ENCODE measurements at places on chromosomes 3 and 15.

DNA sequence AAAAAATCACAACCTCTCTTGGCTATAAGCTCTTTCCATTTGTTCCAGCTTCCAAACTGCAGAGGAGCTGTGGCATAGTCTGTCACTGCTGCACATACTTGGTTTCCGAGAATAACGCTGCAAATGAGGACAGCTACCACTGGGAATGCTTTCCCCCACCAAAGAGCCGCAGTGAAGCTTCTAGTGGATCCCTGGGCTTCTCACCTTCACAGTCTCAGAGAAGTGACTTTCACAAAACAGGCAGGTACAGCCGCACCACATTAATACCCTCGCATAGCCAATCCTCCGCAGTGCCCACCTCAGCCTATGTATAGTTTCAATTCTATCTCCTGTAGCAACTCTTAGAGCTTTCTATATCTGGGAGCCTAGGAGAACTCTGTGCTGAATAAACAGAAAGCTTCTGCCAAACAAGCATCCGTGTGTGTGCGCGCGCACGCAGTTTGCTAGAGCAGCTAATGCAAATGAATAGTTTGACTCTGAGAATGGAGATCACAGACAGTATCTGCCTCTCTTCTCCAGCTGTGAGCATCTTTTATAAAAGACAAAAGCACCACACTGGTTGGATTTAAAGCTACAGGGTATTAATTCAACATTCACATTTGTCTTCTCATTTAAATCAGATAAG lies 81.9 kb upstream of the PLXND1 start:
- DNase-seq: peak; percentile 42

DNA sequence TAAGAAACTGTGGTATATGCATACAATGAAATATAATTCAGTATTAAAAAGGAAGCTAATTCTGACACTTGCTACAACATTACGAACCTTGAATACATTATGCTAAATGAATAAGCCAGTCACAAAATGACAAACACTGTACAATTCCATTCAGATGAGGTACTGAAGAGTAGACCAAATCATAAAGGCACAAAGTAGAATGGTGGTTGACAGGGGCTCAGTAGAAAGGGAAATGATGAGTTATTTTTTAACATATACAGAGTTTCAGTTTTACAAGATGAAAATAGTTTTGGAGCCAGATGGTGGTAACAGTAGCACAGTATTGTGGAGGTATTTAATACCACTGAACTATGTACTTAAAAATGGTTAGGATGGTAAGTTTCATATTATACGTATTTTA lies 254.6 kb upstream of the RBMS3 start:
- DNase-seq: no peak

GRCh38 chr3:149466192-149466591 lies 8.3 kb upstream of the TM4SF4 start:
- DNase-seq: peak; percentile 97

GRCh38 chr3:55364421-55364820 lies 122.7 kb downstream of the WNT5A start:
- DNase-seq: peak; percentile 86

DNA sequence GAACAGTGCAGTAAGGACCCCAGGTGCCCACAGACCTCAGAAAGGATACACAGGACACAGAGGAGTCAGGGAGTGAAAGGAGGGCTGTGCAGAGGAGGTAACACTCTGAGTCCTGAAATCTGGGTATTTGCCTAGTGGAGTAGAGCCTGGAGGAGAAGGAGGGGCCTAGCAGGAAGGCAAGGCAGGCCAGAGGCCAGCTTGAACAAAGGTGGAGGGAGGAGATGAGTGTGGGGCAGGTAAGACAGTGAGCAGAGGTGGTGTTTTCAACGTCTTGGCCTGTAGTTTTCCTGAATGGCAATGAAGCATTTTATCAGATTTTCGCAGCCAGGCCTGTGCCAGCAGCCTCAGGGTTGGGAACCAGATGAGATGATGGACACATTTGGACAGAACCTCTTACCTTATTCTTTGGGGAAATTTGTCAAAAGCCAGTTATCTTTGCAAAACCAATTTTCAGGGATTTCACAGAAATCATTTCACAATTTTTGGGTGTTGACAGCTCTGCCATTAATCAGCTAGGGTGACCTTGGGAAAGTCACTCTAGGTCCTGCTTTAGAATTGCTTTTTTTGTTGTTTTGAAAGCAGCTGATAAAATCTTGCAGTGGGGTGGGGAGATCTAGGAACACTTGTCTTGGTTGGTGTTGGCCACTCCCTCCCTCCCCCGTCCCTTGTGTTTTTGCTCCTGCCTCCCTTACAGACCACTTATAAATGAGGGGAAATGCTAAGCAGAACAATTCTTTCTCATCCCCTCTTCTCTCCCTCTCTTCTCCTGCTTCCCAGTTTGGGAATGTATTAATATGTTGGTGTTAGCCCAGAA lies 38.4 kb downstream of the SPSB4 start:
- no peak for DNase-seq

DNA sequence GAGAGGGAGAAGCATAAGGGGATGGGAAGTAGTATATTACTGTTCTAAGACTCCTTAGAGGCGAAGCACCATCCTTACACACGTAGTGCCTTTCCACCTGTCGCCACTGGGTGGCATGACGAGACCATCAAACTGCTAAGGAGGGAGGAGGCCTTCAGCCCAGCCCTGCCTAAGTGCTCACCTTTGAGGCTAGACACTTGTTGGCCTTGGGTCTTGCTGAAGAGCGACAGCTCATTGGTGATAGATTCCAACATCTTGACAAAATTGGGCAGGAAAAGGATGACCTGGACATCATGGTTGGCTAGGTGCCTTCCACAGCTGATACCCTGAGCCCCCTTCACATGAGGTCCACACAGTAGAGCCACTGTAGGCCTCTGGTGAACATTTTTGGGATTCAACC lies 19.6 kb downstream of the CLK3 start:
- DNase-seq: peak; percentile 54

DNA sequence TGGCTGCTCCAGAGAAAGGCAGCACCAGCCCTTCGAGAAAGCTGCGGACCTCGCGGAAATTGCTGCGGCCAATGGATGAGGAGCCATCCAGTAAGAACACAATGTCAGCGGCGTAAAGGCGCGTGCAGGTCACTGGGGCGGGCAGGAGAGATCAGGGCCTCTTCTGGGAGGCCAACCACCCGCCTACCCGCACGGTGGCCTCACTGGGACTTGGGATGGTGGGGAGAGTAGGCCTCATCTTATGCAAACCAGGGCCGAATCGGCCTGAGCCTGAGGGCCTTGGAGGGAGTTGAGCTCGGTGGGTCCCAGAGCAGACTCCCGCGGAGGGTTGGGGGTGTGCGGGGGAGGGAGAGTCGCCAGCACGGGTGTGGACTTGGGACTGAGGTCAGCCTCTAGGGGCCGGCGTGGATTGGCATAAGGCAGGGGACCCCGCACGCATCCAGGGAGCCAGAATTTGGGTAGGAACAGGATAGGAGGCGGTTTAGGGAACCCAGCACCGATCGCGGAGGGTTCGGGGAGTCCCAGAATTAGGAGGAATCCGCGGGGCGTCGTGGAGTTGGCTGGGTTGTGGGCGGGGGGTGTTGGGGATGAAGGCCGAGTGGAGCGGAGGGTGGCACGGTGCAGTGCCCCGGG lies 596 bp downstream of the COL7A1 start:
- DNase-seq: no peak

DNA sequence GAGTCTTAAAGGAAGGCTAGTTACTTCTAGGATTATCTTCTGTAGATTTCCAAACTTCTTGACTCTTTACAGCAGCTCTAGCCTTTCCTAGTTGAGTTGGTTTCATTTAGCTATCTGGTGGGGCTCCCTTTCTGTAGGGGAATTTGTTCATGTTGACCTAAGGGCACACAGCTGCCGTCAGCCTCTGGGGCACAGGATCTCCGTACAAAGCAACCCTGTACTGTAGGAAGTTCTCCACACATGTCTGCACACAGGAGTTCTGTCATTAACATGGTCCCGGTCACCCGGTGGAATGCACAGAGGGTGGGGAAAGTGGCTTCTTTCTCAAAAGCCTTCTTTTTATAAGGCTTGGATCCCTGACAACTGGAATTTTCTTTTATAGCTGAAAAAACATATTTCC lies 88.7 kb upstream of the TNIK start:
- DNase-seq: no peak

DNA sequence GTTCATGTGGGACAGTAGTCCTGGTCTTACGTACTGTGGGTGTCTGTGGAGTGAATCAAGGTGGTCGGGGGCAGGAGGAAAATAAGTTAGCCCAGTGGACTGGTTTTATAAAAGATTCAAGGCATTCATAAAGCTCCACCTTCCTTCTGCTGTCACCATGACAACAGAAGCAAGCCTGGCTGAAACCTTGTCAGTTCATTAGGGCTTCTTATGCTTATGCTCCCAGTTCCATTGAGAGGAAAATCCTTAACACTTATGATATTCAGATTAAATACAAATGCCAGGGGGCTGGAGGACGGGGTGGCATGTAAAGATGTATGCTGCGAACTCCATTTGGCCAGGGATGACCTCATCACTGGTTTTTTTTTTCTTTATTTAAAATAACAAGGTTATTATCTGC lies 283.1 kb upstream of the ATP10A start:
- DNase-seq: no peak

GRCh38 chr3:71099997-71100719 lies 483.4 kb downstream of the FOXP1 start:
- no peak for DNase-seq

- DNase-seq: no peak
Measured at GRCh38 chr15:58555162-58556027, 123.6 kb downstream of the LIPC start.

GRCh38 chr3:112718516-112718915 lies 77.6 kb upstream of the CCDC80 start:
- DNase-seq: no peak

- no peak for DNase-seq
Measured at GRCh38 chr3:29438580-29438979, 157.7 kb downstream of the RBMS3 start.

GRCh38 chr3:129369711-129370110 lies 58.7 kb downstream of the EFCAB12 start:
- DNase-seq: no peak

DNA sequence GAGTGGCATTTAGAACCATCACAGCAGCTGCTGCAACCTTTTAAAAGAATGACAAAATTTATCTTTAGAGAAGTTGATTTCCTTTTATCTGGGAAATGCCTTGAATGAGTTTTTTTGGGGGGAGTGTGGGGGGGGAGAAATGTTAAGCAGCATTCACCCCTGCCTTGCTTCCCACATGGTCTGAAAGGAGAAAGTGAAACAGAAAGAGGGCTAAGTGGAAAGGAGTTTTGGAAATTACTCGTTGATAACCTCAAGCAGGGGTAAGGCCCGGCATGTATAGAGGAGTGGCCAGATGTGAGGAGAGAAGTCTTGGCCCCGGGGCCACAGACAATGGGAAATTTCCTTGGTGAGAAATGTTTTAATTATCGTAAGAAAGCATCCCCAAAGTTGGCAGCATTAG lies 23.5 kb downstream of the B3GALNT1 start:
- DNase-seq: no peak

DNA sequence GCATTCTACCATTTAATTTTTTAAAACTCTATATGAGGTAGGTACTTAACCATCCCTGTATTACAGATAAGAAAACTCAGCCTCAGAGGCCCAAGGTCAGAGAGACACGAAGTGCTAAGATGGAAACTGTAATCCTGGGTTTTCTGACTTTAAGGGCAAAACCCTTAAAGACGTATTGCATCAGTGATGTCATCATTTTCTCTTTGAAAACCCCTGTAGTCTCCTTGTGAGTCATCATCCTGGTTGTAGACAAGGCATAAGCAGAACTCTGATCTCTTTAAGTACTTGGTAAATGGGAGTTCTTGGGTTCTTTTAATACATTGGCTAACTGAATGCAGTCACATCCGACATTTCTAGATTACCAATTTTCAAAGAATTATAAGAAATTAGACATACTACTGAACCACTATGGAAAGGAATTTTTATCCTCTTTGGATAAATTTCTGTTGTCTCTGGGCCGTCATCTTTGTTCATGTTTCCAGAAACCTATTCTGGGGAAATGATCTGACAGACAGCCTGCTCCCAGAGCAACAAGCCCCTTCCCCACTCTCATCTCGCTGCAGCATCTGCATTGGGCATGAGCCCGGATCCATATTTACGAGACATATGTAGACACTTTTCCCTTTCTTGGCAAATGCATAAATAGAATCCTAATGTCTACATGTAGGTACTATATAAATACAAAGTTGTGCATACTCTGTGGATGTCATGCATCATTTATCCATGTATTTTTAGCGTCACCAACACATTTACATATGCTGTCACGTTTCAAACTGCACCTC lies 48.7 kb upstream of the MDFIC2 start:
- DNase-seq: peak; percentile 37

GRCh38 chr3:57221883-57222282 lies 5.6 kb upstream of the APPL1 start:
- peak; percentile 23 for DNase-seq

- DNase-seq: no peak
Measured at GRCh38 chr3:144289057-144289456, 317.4 kb downstream of the DIPK2A start.

DNA sequence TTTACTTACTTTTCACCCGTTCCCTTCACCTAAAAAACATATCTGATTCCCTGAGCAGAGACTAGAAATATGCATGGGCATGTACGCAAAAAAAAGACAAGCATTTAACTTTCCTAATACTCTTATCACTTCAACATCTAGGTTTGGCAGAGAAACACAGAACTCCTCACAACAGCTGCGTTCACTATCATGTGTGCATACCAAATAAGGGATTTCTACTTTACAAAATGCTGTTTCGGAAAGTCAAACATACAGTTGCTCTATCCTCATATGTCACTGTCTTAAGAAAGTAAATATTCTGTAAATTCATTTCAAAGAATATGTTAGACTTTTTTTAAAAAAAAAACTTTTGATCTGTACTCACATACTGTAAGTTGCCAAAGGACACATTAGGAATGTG lies 65.1 kb upstream of the CBLB start:
- peak; percentile 28 for DNase-seq

GRCh38 chr15:25793354-25794050 lies 69.6 kb downstream of the ATP10A start:
- DNase-seq: no peak

DNA sequence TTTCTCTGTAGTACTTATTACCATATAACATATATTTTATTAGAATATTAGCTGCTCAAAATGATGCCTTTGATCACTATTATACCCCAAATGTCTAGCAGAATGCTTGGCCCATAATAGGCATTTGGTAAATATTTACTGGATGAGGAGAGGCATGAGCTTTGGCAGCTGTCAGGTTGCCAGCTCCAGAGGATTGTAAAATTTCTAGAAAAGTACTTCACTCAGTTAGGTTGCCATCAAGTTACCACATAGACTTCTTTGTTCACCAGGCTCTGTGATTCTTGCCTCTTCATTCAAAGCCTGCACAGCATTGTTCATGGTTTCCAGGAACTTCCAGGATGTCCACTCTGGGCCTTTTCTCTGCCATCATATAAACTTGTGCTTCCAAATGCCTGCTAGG lies 582.8 kb downstream of the PDCD6IP start:
- DNase-seq: no peak

- DNase-seq: no peak
Measured at GRCh38 chr15:25532269-25533140, 93.7 kb upstream of the UBE3A start.

Measured in fibroblast of skin of right biceps (primary cell).